Epithelial cell of esophagus (primary cell): ENCODE measurements at places on chromosomes 2 and 18.

DNA sequence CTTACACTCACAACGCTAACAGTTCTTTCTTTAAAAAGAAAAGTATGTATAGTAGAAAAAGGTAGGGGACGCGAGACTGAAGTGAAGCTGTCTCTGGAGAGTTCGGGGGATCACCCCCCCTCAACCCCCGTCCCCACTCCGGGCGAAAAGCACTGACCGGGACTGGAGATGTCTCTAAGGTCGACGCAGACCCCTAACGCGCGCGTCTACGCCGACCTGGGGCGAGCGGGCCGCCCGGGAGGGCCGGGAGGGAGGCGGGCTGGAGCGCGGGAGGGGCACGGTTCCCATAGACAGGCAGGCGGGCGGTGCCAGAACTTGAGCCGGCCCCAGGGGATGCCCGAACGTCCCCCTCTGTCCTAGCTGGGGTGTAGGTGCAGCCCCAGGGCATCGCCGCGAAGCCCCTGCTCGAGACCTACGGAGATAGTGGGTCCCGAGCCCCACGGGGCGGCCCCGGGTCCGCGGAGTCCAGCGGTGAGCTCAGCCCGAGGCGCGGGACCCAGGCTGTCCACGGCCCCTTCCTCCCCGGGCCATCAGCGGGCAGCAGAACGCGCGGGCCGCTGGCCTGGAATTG is 82.2 kb downstream of the CHRNA1 start:
- peak; percentile 22 for DNase-seq

DNA sequence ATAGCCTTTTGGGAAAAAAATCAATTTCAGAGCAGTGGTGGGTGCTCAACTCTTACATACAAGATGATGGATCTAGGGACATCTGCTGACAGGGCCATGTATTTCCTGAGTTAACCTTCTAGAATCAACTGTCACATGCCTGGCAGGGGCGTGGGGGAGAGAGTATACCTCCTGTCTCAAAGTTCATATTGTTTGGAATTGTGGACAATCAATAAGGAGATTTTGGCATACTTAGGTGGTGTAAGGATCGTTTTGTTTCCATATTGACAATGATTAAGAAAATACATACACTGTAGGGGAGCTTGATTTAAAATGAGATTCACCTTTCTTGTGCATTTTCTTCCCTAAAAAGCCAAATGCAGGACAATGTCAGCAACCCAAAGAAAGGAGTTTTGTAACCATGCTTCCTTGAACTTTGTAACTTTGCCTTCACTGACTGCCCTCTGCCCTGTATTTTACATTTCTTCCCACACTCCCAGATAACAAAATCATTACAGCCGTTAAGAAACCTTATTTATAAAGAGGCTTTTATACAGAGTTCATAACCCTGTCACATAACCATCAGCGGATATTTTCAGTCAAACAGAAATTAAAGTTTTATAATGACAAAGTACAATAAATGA is 88.4 kb downstream of the MEP1B start:
- DNase-seq: no peak

DNA sequence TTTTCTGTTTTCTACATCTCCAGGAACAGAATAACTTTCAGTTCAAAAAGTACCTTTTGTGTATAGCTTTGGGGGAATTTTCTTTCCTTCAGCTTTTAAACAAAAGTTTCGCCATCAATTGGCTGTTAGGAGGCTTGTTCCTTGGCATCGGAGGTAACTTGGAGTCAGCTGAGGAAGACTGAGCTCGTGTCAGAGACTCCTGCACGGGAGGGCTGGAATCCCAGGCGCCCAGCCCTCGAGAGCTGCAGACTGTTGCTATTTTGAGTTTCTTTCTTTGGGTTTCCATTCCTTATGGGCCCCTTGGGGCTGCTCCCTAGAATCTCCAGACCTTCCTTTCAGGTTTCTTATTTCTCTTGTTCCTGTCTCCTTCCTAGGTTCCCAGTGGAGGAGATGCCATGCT is 8.1 kb downstream of the EMILIN2 start:
- DNase-seq: no peak

- no peak for DNase-seq
Measured at GRCh38 chr2:30237966-30238800, 6.8 kb downstream of the LBH start.

- peak; percentile 48 for DNase-seq
Measured at GRCh38 chr18:23812546-23813440, 123.5 kb downstream of the LAMA3 start.

DNA sequence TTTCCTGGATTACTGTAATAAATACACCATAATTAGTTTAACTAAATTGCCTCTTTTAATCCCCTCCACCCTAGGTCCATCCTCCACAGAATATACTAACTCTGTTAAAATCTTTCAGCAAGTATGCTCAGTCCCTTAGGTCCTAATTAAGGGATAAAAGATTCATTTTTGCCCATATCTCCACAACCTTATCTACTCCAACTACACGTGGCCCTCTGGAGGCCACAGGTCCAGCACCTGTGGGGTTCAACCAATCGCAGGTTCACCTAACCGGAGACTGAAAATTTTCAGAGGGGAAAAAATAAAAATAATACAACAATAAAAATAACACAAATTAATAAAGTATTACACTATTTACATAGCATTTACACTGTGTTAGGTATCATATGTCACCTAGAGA is 86.4 kb downstream of the MAP4K3 start:
- no peak for DNase-seq
